ENCODE measurements at places on chromosomes 3 and 15. TPM values are rescaled to one million over a fixed set of nuclear protein-coding genes. Genes with fewer than 3 reads are reported as not detected.

SLC27A2 gene
- total RNA-seq, result 1.1 TPM

CYP1A2 gene
- not detected for total RNA-seq

PLSCR5 gene
- total RNA-seq, result not detected

PLXNA1 gene
- total RNA-seq, result 31.7 TPM

APOD gene
- 221 TPM for total RNA-seq

DNA sequence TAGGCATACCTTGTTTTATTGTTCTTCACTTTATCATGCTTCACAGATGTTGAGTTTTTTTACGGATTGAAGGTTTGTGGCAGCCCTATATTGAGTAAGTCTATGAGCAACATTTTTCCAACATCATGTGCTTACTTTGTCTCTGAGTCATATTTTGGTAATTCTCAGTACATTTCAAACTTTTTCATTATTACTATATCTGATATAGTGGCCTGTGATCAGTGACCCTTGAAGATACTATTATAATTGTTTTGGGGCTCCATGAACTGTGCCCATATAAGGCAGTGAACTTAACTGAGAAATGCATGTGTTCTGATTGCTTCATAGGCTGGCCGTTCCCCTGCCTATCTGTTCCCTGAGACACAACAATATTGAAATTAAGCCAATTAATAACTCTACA, 42.8 kb upstream of the NSMCE3 start:
- DNase-seq, result no peak

- DNase-seq, result no peak
Measured at GRCh38 chr3:175193815-175194518, 334.8 kb downstream of the NAALADL2 start.

- no peak for DNase-seq
Measured at GRCh38 chr3:13215940-13216546, 142.8 kb upstream of the IQSEC1 start.
